Type B pancreatic cell (in vitro differentiated cells): ENCODE measurements at places on chromosomes 7 and 10. TPM values are rescaled to one million over a fixed set of nuclear protein-coding genes. Genes with fewer than 3 reads are reported as not detected.

DNA sequence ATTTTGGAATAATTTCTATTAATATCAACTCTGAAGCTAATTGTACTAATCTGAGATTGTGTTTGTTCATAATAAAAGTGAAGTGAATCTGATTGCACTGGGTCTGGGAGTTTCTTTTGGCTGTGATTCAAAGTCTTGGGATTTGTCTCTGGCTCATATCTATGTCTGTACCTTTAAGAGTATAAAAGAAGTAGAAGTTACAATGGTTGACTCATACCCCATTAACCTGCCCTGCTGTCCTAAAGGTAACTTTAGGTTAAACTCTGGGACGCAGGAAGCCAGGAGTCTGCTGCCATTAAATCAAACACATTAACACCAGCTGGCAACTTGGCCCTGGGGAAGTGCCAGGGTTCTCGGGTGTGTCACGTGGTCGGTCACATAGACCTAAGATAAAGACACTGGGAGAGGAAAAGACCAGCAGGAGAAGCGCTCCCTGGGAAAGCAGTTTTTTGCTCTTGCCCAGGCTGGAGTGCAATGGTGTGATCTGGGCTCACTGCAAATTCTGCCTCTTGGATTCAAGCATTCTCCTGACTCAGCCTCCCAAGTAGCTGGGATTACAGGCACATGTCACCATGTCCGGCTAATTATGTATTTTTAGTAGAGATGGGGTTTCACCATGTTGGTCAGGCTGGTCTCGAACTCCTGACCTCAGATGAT, 17.8 kb downstream of the SCD start:
- DNase-seq = no peak

DNA sequence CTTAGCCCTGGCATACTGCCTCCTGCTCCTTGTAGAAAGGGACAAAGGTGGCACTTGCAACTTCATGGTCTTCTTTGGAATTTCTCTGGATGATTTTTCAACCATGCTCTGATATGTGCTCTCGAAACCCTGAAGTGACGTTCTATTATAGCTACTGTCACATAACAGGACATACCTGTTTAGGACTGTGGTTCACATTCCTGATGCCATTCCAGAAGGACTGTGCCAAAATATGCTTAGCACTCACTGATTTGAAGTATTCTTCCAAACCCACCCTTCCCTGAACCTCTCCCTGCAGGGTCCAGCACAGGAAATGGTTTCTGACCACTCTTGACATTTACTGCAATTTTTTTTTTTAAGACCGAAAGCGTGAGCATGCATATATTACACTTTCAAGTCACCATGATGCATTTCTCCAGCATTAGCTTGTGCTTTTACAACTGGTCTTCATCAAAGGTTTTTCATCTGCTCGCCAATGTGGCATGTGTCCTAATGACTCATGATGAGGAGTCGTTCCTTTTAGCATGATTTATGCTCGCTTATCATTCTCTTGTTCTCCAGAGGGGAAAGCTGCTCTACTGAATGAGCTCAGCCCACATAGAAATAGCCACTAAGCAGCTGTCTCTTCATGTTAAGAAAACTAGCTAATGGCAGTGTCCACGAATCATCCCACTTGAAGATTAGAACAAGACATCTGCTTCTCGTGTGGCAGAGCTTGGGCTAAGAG, 135.2 kb downstream of the ADAM12 start:
- no peak for DNase-seq

- no peak for DNase-seq
Measured at GRCh38 chr10:2137549-2138174, 400.3 kb upstream of the ADARB2 start.

GRCh38 chr7:94239661-94240234, 154.9 kb upstream of the COL1A2 start:
- no peak for DNase-seq

DNA sequence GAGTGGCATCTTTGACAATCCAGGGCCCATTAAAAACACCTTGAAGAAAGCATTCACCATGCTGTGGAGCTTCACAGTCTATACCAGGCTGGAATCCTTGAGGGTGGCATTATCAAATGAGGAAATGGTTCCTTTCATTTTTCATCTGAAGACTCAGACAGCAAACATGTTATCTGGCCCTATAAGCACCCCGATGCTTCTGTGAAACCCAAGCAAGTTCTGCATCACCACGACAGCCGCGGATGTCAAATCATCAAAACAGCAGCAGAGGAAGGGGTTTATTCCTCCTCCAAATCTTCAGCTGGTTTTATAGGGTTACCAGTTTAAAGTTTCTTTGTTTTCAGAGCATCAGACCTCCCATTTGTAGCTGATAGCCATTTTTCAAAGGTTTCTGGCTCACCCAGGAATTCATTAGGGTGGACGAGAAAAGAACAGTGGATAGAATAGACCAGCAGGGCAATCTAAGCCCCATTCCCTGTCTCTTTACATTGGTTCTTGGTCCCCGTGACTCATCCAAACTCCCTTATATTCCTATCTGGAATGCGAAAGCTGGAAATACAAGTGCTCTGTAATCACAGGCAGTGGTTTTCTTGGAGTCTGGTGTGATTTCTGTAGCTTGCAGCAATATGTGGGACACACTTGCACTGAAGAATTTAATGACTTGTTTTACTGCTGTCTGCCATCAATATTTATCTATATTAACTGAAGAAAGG, 217.9 kb downstream of the SKAP2 start:
- DNase-seq = no peak

- no peak for DNase-seq
Measured at GRCh38 chr7:138887085-138887710, 89.2 kb upstream of the ATP6V0A4 start.

DNA sequence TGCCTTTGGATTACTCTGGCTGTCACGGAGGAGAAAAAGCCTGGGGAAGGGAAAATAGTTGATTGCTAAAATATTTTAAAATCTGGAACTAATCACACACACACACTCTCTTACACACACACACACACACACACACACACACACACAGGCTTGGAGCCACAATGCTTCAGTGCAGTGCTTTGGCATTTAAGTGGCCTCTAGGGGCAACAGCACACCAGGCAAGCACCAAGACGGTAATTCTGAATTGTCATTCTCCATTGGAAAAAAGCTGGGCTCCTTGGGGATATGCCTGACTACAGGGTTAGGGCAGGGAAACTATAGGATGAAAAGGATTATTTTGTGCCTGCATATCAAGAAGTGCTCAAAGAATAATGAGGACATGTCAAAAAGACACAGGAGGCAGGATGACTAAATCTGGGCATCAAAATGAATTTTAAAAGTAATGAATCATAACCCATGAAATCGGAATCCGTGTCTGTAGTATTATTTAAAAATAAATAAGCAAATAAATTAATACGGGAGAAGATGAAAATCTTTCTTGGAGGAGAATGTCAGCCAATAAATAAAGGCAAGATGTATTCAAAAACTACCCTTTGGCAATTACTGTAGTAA, 30.4 kb upstream of the DDC start:
- DNase-seq = peak; percentile 16

DNA sequence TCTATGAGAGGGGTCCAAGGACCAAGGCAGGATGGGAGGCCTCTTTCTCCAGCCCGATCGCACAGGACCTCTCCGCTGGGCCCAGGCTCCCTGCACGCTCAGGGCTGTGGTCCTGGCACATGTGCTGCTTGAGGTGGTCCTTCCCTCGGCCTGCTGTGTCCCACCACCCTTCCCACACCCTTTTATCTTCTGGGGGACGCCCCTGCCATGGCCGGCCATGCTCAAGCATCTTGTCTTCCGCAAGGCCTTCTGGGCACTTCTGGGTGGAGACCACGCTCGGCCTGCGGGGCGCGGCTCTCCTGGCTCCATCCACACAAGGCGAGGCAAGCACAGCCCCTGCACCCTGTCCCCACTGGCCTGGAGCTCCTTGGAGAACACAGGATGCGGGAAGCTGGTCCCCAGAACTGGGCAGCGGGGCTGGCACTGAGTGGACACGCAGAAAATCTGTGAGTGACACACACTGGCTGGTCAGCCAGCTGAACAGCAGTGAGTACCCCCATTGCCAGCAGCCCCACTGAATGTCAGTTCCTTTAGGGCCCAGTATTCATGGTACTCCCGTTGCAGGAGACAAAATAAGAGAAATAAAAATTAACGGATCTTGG, 115.9 kb downstream of the TCERG1L start:
- DNase-seq = peak; percentile 65

- DNase-seq = peak; percentile 75
Measured at GRCh38 chr7:29194594-29195427, at the start of gene CHN2. Gene CHN2 (plus strand): TSS chr7:29194775.

DNA sequence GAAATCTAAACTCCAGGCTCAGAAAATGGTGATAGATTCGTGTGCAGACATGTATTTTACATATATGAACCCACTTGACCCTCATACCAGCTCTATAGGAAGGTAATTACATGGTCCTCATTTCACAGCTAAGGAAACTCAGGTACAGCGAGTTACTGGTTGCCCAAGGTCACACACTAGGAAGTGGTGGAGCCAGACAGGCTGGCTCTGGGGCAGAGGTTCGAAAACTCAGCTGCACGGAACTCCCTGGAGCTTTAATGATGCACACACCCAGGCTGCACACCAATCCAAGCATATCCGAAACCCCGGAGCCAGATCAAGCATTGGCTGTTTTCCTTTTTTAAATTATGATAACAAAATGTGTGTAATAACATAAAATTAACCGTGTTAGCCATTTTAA, 172.4 kb downstream of the COBL start:
- DNase-seq = no peak

DNA sequence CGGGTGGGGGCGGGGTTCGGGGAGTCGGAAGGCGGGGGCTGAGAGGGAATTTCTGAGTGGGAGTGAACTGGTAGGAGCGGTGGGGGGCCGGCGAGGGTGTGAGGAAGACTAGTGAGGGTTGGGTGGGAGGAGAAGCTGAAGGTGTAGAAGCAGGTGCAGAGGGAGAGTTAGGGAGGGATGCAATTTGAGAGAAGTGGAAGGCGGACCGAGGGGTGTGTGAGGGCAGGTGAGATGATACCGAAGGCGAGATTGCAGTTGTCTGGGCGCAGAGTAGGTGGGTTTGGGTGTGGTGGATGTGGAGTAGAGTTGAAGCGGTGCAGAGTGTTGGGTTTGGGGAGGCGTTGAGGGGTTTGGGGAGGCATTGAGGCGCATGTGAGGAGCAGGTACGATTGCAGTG, 643 bp downstream of the KAT6B start:
- no peak for DNase-seq

DNA sequence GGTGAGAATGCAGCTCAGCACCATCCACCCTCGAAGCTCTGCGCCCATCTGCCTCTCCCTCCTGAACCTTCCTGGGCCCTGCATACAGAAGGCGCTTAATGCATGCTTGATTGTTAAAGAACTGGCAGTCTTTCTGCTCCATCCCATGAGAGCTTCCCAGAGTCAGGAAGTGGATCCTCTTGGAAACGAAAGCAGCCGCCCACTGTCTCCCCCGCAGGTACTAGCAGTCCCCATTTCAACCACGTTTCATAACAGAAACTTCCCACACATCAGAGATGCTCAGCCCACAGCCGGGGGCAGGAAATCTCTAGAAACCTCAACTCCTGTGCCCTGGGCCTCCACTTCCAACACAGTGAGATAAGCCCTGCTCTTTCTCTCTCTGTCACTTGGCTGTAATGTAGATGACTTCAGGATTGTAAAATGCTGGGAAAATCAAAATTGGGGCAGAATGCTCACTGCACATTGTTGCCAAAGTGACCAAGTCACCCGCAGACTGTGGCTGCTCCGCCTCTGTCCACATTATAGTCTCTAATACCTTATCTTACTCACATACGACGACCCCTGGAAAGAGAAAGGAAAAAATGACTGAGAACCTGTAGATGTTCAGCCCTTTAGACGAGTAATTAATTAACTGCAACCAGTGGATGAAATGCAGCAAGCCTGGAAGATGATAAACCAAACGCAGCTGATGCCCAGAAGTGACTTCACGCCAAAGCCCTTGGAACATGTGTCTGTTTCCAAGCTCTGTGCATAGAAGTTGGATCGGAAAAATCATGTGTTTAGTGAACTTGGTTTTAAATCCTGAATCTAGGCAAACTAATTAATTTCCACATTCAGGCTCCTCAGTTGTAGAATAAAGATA, 28.5 kb downstream of the GSDME start:
- DNase-seq = no peak

GRCh38 chr7:112336261-112336660, 114.0 kb upstream of the IFRD1 start:
- DNase-seq = no peak

- no peak for DNase-seq
Measured at GRCh38 chr7:32881074-32881982, 10.2 kb downstream of the KBTBD2 start.

GIMAP2 gene
- not detected in 2 replicates for total RNA-seq

HABP2 gene
- total RNA-seq = 7.5 and 20.5 TPM in 2 replicates

PLEKHS1 gene
- 0.12 and 0.45 TPM in 2 replicates for total RNA-seq

MEST gene
- 489 and 572 TPM in 2 replicates for total RNA-seq

TSC22D4 gene
- total RNA-seq = 45.3 and 57.6 TPM in 2 replicates

ASB10 gene
- total RNA-seq = not detected in 2 replicates

GPR26 gene
- 0.14 and 1.8 TPM in 2 replicates for total RNA-seq

NEUROG3 gene
- 0.51 and 0.93 TPM in 2 replicates for total RNA-seq

IDE gene
- total RNA-seq = 35.4 and 35.9 TPM in 2 replicates
